ENCODE measurements at places on chromosomes 11 and 22.

DNA sequence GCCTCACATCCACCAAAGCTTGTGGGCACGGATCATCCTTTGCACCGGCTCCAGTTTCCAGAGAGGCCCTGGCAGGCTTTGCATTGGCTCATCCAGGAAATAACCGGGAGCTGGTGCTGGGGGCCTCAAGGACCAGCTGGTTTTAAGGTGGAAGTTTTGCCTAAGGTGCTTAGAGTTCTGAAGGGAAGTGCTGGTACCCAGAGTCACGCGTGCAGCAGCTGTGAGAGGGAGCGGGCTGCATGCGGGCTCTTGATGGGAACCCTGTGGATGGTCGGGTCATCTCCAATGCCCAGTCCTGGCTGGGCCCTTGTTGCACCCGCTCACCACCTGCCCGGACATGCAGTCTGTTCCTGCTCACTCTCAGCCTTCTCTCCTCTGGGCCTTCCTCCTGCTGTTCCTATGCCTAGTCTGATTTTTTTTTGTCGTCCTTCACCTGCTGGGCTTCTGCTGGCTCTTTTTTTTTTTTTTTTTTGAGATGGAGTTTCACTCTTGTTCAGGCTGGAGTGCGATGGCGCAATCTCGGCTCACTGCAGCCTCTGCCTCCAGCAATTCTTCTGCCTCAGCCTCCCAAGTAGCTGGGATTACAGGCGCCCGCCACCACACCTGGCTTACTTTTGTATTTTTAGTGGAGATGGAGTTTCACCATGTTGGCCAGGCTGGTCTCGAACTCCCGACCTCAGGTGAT, 24.0 kb upstream of the PRR5 start:
- DNase-seq = no peak

DNA sequence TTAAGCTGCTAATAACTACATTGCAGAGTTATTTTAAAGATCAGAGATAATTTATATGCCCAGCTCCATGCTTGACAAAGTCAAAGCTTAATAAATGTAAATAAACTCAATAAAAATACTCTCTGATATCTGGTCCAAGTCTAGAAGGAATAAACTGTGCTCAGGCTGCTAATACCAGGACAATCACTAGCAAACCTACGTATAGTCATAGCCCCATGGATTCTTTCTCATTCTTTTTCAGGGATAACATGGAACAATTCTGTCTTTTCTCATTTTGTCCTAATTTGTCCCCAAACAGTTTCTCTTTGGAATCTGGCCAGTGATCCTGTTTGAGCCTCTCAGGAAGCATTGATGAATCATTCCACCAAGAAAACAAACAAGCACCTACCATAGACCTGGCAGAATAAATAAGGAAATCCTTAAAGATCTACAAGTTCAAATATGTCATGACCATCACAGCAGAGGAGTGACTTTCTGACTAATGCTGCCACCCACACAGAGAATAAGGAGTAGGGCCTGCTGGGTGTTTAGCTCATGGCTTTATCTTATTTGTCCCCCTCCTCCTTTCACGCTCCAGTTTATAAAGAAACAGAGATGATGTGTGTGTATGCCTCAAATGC, 14.1 kb upstream of the B3GNT6 start:
- DNase-seq = no peak

DNA sequence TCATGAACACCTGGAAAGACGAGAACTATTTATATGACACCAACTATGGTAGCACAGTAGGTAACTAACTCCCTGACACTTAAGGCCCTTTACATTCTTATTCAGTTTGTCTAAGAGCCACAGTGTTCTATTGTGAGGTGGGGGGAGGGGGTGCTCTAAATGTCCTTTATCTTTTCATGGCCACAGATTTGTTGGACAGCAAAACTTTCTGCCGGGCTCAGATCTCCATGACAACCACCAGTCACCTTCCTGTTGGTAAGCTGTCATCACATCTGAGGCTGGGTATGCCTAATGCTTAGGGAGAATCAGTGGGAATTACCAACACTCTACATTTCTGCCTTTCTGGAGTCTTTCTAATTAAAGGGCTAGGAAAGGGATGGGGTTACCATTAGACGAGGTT, 30.7 kb downstream of the EHF start:
- no peak for DNase-seq

- DNase-seq = no peak
Measured at GRCh38 chr11:109507331-109507730, 85.3 kb downstream of the C11orf87 start.

GRCh38 chr11:59154610-59155009, 12.0 kb downstream of the FAM111A start:
- DNase-seq = no peak

DNA sequence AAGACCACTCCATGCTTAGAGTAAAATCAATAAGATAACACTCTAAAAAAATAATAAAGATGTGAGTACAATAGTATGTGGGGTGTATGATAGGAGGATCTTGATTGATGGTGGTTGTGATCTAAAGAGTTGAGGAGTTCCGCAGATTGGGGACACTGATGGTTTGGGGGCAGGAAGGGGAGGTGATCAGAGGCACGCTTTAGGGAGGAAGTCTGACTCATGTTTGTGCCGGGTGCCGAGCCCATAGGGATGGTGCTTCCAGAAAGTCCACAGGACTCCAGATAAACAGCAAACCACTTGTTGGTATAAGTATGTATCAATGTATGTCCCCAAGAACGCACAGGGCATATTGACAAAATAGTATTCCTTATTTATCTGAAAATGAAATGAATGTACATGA, 27.5 kb downstream of the LINC01488 start:
- no peak for DNase-seq

DNA sequence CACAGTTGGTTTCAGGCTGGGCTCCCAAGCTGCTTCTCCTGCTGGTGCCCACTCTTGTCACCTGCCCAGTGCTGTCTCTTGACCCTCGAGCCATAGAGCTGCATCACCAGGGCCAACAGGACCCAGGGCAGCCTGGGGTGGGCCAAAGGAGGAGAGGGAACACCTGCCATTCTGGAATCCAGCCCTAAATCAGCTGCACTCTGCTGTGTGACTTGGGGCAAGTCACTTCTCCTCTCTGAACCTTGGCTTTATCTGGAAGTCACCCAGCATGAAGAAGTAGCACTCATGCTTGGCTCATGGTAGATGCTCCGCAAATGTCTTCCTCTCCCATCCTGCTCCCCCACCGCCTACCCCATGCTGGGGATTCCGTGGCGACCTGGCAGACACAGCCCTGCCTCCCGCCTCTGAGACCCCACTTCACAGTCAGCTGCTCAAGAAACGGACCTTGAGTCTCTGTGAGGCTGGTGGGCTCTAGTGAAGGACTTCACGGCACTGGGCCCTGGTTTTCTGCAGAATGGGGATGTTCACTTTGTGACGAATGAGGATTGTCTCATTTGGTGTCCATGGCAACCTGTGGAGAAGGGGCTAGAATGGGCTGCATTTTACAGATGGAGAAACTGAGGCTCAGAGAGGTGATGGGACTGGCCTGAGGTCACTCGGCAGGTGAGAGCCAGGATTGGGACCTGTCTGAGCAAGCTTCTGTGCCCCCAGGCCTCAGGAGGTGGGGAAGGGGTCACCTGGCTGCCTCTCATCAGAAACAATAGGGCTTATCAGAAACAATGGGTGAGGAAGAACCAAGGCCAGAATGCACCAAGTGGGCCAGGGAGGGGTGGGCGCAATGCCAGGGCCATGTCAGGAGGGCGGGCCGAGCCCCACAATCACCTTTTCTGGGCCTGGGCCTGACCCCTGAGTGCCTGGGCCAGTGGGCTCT, 12.4 kb downstream of the EMID1 start:
- no peak for DNase-seq

DNA sequence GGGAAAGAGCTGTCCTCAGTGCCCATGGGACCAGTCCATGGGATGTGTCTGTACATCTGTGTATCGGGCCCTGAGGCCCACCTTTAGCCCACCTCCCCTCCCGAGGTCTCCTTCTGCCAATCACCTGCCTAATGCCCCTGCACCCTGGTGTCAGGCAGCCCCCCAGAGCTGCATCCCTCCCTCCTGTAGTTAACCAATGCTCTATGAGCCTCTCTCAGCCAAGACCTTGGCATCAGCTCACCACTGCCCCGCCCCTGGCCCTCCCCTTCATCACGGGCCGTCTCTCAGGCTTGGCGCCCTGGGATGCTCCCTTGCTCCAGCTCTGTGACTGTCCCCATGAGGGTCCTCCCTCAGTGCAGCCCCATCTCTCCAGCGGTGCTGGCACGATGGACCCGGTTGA, 18.5 kb downstream of the MGAT3 start:
- DNase-seq = no peak

- DNase-seq = no peak
Measured at GRCh38 chr22:19593991-19594569, 69.9 kb upstream of the CLDN5 start.

GRCh38 chr11:100794446-100794845, 107.4 kb downstream of the ARHGAP42 start:
- no peak for DNase-seq

DNA sequence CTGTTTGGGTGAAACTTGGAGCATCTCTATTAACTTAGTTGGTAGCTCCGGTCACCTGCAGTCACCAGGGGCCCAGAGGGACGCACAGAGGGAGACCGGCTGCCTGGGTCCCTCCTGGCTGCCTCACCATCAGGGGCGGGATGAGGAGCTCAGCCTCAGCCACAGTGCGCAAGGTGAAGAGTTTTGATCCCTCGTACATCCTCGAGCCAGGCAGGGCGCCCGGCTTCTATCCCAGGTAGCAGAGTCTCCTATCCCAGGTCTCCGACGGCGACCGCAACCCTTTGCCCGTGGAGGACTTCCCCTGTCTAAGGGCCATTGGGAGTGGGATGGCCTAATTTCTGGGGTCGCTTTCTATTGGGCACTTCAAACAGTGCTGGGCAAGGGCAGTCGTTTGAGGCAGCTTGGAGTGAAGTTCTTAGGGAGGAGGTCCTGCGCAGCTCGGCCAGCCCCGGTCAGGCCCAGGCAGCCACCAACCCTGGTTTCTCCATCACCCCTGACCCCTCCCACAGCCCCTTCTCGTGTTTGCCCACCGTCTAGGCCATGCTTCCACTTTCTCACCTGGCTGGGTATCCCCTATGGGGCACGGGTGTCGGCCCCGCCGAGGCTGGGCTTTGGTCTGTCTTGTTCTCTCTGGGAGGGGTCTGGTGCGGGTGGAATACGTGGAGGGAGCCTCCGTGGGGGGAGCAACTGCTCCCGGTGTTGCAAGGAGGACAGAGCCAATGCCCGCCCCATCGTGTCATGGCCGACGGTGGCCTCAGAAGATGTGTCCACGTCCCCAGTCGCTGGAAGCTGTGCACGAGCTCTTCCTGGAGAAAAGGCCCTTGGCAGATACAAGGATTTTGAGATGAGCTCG, 3.6 kb upstream of the MRGPRG start:
- DNase-seq = no peak

DNA sequence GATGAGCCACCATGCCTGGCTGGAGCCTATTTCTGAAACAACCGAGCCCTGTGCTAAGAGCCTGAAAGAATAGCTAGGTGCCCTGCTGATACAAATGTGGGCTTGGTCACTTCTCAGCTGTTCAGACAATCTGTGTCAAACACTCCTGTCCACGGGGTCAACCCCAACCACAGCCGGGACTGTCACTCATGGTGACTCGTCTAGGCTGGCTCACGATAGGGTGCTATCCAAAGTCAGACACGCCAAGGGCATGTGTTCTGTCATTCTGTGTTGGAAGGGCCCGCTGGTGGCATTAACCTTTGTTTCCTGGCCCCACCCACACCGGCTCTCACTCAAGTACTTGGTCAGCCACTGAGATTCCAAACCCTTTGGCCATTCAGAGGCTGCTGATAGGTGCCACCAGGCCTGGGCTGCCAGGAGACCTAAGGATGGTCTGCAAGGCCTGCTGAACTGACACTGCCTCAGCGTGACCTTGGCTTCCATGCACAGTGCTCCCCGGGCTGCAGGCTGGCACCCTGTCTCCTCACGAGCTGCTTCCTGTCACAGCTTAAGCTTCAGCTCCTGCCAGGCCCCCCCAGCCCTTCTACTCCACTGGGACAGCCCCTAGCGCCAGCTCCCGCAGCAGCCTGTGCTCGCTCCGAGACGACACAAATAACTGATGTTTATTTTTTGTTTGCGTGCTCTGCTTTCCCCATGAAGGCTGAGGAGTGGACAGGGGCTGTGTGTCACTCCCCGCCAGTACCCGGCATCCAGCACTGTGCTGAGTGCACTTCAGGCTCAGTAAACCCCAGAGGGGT, 14.2 kb upstream of the CDC42BPG start:
- no peak for DNase-seq

- DNase-seq = no peak
Measured at GRCh38 chr11:6418557-6419008, 311 bp downstream of the APBB1 start.

- DNase-seq = no peak
Measured at GRCh38 chr22:17924076-17924475, 100.3 kb downstream of the MICAL3 start.

Data from activated CD4-positive, alpha-beta T cell treated with anti-CD3 and anti-CD28 coated beads, Interleukin-2, amount 50 U/mL, for 4 hours (primary cell).